ENCODE measurements at places on chromosomes 5 and 9.

DNA sequence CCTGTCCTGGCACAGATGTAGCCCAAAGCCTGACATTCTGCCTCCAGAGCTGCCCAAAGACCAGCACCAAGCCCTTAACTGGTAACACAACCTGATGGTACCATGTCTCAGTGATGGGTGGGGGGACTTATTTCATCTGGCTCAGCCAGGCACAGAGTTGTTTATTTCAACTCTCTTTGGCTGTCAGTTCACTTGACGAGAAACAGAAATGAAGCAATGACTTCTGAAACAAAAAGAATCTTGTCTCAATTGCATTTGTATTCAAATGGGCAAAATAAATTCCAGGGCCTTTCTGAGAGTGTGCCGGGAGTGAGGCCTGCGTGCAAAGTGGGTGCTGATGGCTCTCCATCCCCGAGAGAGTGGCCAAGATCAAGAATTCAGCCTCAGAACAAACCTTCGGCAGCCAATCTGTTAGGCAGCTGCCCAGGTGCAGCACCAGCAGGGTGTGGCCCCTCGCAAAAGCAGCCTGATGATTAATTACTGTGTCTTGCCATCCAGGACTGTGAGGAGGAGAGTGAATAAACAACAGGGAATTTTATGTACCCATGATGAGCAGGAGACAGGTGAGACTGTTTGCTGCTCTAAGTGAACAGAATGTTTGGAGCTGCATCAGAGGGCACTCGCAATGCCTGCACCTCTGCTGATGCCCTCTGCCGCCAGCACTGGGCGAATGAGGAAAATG is 238.0 kb downstream of the HSPA4 start:
- no peak for DNase-seq

- no peak for DNase-seq
Measured at GRCh38 chr5:95350631-95351030, 40.5 kb upstream of the FAM81B start.

DNA sequence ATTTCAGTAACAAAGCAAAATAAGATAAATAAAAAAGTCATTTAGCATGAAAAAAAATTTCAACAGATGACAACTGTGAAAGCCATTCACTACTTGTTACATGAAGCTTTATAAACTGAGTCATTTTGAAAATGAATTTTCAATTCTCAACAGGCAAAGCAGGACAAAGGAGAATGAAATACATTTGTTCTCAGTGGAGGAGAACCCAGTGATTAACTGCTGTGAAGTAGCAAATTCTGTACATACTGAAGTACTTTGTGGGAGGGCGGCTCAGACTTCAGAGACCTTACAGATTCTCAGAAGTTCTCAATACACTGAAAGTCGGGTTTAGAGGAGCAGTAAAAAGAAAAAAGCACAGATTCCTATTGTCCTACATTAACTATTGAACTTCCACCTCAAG is 21.7 kb downstream of the SKIC3 start:
- DNase-seq = no peak

GRCh38 chr5:69454460-69455249 is 37.9 kb upstream of the OCLN start:
- no peak for DNase-seq

- DNase-seq = no peak
Measured at GRCh38 chr9:126663661-126664072, 49.9 kb downstream of the LMX1B start.

DNA sequence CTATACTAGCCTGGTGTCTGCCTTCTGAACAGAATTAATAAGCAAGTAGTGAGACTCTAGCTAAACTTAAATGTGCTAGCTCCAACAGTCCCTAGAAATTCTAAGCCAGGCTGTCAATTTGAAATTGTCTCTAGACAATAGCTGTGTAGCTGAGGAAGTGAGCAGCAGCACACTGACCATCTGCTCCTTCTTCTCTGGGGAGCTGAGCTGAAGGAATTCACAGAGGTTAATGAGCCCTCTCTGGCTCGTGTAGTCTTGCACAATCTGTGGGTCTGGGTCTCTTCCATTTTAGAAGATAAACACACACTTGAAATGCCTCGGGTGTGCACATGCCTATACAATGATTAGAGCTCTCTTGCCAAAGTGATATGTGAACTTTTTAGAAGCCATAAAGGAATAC is 63.5 kb upstream of the BARX1 start:
- DNase-seq = no peak

GRCh38 chr9:127132921-127133647 is 10.6 kb upstream of the ANGPTL2 start:
- no peak for DNase-seq

GRCh38 chr9:132555528-132555927 is 26.9 kb upstream of the BARHL1 start:
- DNase-seq = no peak

DNA sequence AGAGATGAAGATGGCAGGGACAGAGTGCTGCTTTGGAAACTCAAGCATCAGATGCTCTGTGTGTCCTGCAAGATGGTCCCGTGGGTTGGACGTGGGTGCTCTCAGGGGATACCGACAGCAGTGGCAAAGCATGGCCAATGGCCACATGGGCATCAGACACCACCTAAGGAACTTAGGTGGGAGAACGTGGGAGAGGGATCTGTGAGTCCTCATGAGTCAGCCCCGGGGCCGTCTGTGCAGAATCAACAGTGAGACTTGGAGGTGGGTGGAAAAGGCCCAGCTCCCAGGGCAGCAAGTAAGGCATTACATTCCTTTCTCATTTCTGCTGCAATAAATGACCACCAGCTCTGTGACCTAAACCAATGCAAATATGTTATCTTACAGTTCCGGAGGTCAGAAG is 77.0 kb downstream of the RAD23B start:
- no peak for DNase-seq

DNA sequence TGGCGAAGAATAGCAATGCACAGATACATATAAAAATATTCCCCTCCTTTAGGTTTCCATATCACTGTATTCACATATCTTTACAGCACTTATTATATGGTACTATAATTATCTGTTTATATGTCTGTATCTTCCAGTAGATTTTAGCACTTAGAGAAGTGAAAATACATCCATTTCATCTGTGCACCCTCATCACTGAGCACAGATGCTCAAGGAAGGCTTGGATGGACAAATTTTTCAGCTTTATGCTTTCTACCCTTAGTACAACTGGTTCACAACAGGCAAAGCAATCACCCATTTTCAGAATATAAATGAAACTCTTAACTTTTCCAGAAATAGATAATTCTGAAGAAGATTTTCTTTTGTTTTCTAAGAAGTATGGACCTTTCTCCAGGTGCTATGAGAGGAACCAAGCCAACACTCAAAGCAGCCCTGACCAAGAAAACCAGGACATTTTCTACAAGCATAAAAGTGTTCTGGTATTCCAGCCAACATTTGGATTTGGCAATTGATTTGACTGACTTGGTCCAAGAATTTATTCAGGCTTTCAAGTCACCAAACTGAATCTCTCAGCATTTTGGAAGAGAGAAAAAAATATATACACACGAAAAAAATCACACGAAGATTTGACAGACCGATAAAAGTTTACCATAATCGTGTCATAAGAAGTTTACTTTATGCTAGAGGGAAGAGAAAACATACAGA is 170.2 kb upstream of the CD180 start:
- DNase-seq = no peak

DNA sequence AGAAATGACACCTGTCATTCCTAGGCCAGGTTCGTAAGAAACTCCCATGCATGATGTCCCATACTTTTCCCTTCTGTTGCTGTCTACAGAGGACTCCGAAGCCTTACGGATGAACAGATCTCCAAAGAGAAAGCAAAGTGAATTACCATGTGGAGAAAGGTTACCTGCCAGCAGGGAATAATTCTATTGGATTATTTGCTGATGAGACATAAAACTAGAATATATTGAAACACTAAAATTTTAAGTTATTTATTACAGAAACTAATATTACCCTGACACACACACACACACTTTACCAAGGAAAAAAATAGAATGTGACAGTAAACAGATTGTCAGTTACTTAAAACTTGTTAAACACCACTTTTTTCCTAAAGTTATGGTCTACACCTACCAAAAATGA is 452.7 kb upstream of the DAB2 start:
- DNase-seq = no peak

- DNase-seq = no peak
Measured at GRCh38 chr9:93871286-93871685, 83.9 kb downstream of the BARX1 start.

DNA sequence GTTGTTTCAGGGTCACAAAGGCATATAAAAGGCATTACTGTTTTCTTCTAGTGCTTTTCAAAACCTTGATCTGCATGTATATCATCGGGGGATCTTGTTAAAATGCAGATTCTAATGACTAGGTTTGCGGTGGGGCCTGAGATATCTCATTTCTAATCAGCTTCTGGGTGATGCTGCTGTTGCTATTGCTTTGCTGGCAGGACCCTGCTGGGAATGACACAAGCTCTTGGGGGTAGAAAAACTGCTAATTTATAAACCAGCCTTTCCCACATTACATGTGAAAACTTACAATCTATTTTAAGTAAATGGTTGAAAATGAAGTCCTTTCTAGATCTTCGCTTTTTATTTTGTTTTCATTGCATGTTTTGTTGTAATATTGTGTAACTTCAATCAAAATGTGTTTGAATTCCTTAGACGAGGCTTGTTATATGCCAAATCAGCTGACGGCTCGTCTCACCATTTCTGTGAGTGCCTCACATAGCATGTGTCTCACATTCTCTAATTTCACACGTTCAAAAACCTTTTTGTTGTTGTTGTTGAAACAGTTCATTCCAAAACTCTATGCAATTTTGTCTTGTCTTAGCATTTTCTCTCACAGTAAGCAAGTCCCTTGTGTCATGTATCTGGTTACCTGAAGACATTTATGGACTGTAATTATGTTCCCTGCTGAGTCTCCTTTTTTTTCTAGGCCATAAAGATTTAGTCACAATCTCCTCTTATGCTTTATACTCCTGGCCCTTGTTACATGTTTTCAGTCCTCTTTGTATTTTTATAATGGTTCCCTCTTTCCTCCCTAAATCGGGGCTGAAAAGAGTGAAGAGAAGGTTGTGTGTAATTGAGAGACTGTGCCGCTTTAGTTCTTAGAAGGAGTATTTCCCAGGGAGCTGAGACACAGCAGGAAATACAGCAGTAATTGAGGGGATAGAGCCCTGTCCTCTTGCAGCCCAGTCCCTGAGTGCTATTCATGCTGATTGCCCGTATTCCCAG is 521.0 kb upstream of the SEMA6A start:
- no peak for DNase-seq

DNA sequence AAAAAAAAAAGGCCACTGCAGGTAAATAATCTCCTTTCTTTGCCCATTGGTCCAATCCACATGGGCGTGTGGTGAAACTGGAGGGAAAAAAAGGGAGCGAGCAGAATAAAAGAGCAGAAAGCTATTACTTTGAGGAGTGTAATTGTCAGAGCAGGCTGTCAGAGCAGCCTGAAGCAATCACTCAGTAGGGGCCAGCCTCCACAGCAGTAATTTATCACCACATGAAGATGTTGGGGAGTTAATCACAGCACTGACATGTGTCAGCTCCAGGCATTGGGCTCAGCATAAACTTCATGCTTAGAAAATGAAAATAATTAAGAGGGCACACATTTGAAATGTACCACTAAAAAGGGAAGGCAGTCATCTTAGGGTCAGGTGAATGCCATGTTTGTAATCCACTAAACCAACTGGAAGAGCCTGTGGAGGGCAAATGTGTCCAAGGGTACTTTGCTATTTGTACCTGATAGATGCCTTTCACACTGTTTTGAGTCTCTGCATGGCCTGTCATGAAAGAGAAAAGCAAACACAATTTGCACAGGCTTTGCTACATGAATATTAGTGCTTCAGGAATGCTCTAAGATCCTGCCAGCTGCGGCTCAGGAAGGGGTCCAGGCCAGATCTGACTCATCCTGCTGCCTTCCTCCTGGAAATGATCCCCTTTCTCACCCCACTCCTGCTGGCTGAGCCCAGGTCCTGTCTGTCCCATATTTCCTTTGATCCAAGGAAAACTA is 2.9 kb upstream of the PTGER4 start:
- DNase-seq = no peak

DNA sequence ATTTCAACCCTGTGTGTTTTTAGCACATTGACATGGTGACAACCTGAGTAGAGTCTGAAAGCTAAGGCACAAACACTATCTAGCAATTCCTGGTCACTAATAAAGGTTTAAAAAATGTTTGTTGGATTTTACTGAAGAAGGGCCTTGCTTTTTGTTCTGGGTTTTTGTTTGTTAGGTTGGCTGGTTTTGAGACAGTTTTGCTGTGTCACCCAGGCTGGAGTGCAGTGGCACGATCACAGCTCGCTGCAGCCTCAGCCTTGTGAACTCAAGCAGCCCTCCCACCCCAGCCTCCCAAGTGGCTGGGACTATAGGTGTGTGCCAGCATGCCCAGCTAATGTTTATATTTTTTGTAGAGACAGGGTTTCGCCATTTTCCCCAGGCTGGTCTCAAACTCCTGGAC is 39.0 kb downstream of the PRKACG start:
- DNase-seq = no peak

DNA sequence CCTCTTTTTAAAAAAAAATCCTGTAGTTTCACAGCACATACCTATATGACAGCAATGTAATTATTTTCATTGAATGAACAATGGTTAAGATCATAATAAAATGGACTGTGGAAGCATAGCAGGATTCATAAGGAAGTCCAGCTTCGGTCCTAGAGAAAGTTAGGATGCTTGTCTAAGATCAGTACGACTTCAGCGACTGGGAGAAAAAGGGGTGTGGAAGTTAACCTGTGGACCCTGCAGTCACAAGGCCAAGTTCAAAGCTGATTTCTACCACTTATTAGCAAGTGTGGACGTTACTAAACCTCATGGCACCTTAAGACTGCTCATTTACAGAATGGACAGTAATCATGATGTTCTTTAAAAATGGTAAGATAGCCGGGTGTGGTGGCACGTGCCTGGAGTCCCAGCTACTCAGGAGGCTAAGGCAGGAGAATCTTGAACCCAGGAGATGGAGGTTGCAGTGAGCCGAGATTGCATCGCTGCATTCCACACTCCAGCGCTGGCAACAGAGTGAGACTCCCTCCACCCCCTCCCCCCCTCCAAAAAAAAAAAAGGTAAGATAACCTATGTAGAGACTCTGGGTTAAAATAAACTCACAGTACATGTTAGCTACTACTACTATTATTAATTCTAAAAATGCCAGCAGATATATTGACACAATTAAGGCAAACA is 71.6 kb upstream of the PCA3 start:
- no peak for DNase-seq

- DNase-seq = no peak
Measured at GRCh38 chr5:114500756-114501155, 138.9 kb downstream of the KCNN2 start.

GRCh38 chr9:112369817-112370216 is 10.1 kb upstream of the HSDL2 start:
- no peak for DNase-seq

DNA sequence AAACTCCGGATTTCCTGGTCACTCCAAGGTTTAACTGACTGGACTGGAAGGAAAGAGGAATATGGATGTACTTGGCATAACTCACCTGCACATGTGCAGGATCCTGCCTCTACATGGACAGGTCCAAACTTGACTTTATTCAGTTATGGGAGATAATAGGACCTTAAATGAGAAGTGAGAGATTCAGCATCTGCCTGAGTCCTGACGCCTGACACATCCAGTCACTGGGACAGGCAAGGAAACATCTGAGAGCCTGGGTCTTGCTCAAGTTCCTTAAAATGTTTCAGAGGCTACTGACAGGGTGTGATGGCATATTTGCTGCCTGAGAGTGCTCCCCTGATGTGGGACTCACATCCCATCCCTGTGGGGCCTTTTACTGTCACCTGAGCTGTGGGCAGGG is 34.9 kb downstream of the ZNF354A start:
- DNase-seq = no peak
